ENCODE measurements at places on chromosomes 5 and 9. TPM values are rescaled to one million over a fixed set of nuclear protein-coding genes. Genes with fewer than 3 reads are reported as not detected.

The ZFP37 gene
- 13.8 TPM for total RNA-seq

The DIRAS2 gene
- total RNA-seq = 18.8 TPM

The SPATA31D4 gene
- total RNA-seq = not detected

The ZDHHC11 gene
- 2.9 TPM for total RNA-seq

The ADAMTS19 gene
- 0.16 TPM for total RNA-seq

The IARS1 gene
- total RNA-seq = 196 TPM

Measured in motor neuron (in vitro differentiated cells).